Stimulated activated CD8-positive, alpha-beta memory T cell treated with anti-CD3 and anti-CD28 coated beads, Interleukin-4, amount 100 ng/mL, for 48 hours (primary cell): ENCODE measurements at places on chromosomes 7 and 10.

- no peak for DNase-seq
These were observed 333.3 kb downstream of the PRPF18 start for GRCh38 chr10:13920031-13920430.

- DNase-seq, result no peak
These were observed 22.2 kb upstream of the FAM171A1 start for GRCh38 chr10:15393139-15393825.

DNA sequence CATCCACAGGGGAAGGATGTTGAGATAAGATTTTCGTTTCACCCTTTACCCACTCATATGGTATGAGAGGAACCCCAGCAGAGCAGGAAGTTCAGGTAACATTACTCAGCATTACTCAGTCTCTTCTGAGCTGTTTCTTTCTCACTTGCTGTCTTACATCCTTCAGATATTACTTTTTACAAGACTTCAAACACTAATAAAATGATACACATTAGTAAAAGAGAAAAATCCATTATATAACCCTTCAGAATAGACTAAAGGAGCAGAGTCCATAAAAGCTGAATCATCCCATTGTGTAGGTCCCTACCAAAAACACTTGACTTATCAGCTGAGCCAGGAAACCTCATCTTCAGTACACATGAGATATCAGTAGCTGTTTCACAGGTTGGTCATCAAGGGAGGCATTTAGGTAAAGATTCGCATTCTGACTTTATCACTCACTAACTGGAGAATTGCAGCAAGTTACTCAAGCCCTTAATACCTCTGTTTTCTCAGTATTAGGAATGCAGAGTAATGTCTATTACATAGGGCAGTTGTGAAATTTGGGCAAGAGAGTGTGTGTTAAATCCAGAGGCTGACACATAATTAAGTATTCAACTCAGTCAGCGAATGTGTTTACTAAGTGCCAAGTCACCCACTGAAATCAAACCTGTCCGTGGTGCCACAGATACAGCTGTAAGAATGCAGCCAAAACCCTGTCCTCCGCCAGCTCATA is 44.7 kb downstream of the KLF6 start:
- DNase-seq, result peak; percentile 37

GRCh38 chr10:71316056-71316785 is 2.8 kb upstream of the SLC29A3 start:
- DNase-seq, result no peak

- no peak for DNase-seq
These were observed 1133.7 kb downstream of the GATA3 start for GRCh38 chr10:9188022-9188810.
